Vagina (tissue), 2 donors: ENCODE measurements at places on chromosomes 11 and 22. TPM values are rescaled to one million over a fixed set of nuclear protein-coding genes. Genes with fewer than 3 reads are reported as not detected.

DNA sequence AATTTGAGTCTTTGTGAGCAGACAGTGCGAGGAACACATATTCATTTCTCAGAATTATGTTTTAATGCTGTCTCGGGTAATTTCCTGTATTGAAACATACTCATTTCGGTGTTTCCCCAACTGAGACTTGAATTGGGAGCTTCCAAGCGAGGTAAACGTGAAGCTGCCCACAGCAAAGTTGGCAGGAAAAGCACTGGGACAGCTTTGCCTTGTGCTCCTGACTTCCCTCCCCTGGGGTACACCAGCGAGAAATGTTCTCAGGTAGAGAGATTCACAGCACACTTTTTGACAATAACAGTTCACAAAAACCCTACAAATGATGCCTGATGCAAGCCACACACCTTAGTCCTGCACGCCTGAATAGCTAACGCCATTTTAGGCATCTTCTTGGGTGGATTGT is 3.1 kb downstream of the HTR3B start:
- no peak overlapping the region for H3K27ac ChIP-seq
- no peak for DNase-seq
- H3K36me3 ChIP-seq, result no peaks in the 10 kb centered on the region

- no peak for DNase-seq
- H3K4me3 ChIP-seq, result no peak overlapping the region
- no peaks in the 10 kb centered on the region for H3K27me3 ChIP-seq
- H3K36me3 ChIP-seq, result no peaks in the 10 kb centered on the region
- no peaks in the 10 kb centered on the region for H3K4me1 ChIP-seq
These were observed 56.6 kb downstream of the BID start for GRCh38 chr22:17717708-17718107.

DNA sequence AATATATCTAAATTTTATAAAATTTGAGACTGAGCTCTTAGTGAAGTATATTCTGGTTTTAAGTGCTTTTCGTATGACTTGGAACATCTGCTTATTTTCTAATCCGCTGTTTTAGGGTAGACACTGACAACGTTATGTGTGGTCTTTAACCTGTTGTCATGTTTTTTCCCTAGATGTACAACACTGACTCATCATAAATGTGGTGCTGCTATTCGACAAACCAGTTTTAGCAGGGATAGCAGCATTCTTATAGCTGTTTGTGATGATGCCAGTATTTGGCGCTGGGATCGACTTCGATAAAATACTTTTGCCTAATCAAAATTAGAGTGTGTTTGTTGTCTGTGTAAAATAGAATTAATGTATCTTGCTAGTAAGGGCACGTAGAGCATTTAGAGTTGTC is 23.8 kb upstream of the HIKESHI start:
- H3K27ac ChIP-seq, result no peak overlapping the region
- H3K4me1 ChIP-seq, result peaks cover 6% of the 10 kb centered on the region
- no peak for DNase-seq
- H3K4me3 ChIP-seq, result no peak overlapping the region

DNA sequence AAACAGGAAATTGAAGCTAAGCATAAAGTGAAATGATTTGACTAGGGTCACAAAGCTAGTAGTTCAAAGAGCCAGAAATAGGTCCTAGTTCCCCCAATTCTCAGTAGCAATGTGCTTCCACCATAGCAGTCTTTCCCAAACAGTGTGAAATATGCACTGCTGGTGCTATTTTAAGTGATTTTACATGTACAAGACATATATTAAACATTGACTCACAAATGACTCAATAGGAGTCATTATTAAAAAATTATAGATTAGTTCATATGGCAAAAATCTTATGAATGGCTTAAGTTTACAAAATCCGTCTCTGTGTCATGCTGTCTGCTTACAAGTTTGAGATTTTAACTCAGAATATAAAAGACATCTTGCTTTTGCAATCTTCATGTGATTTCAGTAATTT is 21.4 kb downstream of the KIF18A start:
- H3K27me3 ChIP-seq, result no peaks in the 10 kb centered on the region
- H3K4me1 ChIP-seq, result no peaks in the 10 kb centered on the region
- no peak for DNase-seq
- no peak overlapping the region for H3K27ac ChIP-seq
- H3K4me3 ChIP-seq, result no peak overlapping the region
- no peaks in the 10 kb centered on the region for H3K36me3 ChIP-seq

SMIM35 gene
- total RNA-seq, result not detected

ANO3 gene
- total RNA-seq, result not detected

- no peaks in the 10 kb centered on the region for H3K36me3 ChIP-seq
- no peaks in the 10 kb centered on the region for H3K27me3 ChIP-seq
- no peak overlapping the region for H3K27ac ChIP-seq
- no peak for DNase-seq
- H3K4me1 ChIP-seq, result no peaks in the 10 kb centered on the region
- no peak overlapping the region for H3K4me3 ChIP-seq
These were observed 1122.3 kb downstream of the BRD1 start for GRCh38 chr22:48705159-48705916.

GRCh38 chr22:45421349-45422055 is 8.0 kb downstream of the RIBC2 start:
- H3K36me3 ChIP-seq, result no peaks in the 10 kb centered on the region
- no peak overlapping the region for H3K27ac ChIP-seq
- H3K27me3 ChIP-seq, result no peaks in the 10 kb centered on the region
- no peak overlapping the region for H3K4me3 ChIP-seq

MS4A6E gene
- total RNA-seq, result 3.4 TPM

DNA sequence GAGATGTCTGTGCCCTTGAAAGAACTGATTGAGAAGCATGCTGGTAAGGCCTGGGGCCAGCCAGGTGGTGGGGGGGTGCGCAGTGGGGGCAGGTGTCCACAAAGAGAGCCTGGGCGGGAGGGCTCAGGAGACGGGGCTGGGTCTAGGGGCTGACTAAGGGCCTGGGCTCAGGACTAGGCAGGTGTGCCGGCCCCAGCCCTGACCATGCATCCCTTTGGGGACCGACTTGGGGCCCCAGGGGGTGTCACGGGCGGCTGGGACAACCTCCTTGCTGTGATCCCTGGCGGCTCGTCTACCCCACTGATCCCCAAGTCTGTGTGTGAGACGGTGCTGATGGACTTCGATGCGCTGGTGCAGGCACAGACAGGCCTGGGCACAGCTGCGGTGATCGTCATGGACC is 4.4 kb downstream of the NDUFV1 start:
- no peaks in the 10 kb centered on the region for H3K36me3 ChIP-seq
- DNase-seq, result no peak
- peaks cover 32% of the 10 kb centered on the region for H3K4me1 ChIP-seq
- no peak overlapping the region for H3K27ac ChIP-seq

- peaks cover 4% of the 10 kb centered on the region for H3K4me1 ChIP-seq
- H3K36me3 ChIP-seq, result no peaks in the 10 kb centered on the region
- no peak overlapping the region for H3K4me3 ChIP-seq
- no peak for DNase-seq
- H3K27ac ChIP-seq, result no peak overlapping the region
These were observed 56.6 kb downstream of the LMO2 start for GRCh38 chr11:33835143-33835878.

- DNase-seq, result no peak
- no peaks in the 10 kb centered on the region for H3K4me1 ChIP-seq
- no peak overlapping the region for H3K27ac ChIP-seq
- H3K4me3 ChIP-seq, result no peak overlapping the region
These were observed 29.1 kb upstream of the SYT7 start for GRCh38 chr11:61609980-61610366.

DNA sequence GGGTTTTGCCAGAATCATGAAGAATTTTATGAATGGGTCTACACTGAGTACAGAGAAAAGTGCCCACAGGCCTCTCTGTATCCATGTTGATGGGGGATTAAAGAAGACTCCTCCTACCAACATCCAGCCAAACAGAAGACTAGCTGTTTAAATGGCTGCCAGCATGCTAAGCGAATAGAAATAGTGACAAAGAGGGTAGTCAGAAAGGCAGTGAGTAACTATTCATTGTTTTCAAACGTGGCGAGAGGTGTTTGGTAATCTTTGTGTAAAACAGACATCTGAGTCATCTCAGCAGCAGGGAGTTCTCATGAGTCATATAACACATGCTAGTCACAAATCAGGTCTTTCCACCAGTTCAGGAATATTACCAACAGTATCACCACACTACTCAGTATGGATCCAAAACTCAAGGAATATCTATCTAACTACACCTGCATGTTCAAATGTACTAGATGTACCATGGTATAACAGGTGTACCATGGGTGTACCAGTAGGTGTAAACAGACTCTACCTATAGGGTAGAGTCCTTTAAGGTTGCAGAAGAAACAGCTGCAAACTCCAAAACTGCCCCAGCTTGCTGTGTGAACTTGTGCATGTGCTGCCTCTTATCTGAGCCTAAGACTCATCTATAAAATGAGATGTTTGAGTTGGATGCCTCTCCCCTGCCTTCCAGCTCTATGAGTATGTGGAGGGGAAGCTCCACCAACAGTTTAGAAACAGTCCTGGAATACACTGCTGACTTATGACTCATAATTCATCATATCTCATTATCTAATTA is 82.0 kb downstream of the SLC1A2 start:
- no peaks in the 10 kb centered on the region for H3K4me1 ChIP-seq
- DNase-seq, result no peak
- no peak overlapping the region for H3K4me3 ChIP-seq

DNA sequence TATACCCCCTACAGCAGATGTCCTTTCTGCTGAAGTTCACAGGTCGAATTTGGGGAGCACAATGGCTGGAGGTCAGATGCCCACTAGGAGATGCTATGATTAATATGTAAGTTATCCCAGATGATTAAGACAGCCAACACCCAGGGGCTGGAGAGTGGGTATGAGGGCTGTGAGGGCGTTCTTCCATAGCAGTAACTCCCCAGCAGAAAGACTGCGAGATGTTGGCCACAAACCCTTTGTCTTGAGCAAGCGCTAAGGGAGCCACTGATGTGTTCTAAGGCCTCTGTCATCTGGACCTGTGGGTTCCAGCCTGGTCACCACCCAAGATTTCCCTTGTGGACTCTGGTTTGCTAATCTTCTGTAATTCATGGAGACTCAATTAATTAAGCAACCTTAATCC is 77.6 kb downstream of the BMAL1 start:
- no peaks in the 10 kb centered on the region for H3K4me1 ChIP-seq
- peaks cover 29% of the 10 kb centered on the region for H3K36me3 ChIP-seq
- no peak overlapping the region for H3K4me3 ChIP-seq
- no peak overlapping the region for H3K27ac ChIP-seq
- no peaks in the 10 kb centered on the region for H3K27me3 ChIP-seq
- no peak for DNase-seq

DNA sequence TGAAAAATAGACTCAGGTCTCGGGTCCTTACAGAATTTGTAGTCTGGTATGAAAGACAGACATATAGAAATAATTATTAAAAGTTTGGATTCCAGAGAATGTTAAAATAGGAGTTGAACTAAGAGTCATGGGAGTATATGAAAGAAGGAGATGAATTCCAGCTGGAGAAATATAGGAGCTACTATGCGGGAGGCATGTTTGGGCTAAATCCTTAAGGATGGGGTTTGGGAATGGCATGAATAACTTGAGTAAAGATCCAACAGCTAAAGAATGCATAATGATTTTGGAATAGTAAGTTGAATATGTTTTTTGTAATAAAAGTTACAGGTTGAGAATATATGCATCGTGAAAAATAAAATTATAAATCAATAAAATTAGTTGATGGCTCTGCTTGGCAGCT is 129.4 kb upstream of the SLC5A12 start:
- DNase-seq, result no peak
- no peak overlapping the region for H3K4me3 ChIP-seq
- H3K27ac ChIP-seq, result no peak overlapping the region
- H3K36me3 ChIP-seq, result no peaks in the 10 kb centered on the region
- no peaks in the 10 kb centered on the region for H3K27me3 ChIP-seq
- peaks cover 44% of the 10 kb centered on the region for H3K4me1 ChIP-seq

GRCh38 chr11:12242966-12243365 is 132.6 kb downstream of the MICAL2 start:
- no peak for DNase-seq
- H3K36me3 ChIP-seq, result no peaks in the 10 kb centered on the region
- H3K27ac ChIP-seq, result no peak overlapping the region
- peaks cover 7% of the 10 kb centered on the region for H3K4me1 ChIP-seq

DNA sequence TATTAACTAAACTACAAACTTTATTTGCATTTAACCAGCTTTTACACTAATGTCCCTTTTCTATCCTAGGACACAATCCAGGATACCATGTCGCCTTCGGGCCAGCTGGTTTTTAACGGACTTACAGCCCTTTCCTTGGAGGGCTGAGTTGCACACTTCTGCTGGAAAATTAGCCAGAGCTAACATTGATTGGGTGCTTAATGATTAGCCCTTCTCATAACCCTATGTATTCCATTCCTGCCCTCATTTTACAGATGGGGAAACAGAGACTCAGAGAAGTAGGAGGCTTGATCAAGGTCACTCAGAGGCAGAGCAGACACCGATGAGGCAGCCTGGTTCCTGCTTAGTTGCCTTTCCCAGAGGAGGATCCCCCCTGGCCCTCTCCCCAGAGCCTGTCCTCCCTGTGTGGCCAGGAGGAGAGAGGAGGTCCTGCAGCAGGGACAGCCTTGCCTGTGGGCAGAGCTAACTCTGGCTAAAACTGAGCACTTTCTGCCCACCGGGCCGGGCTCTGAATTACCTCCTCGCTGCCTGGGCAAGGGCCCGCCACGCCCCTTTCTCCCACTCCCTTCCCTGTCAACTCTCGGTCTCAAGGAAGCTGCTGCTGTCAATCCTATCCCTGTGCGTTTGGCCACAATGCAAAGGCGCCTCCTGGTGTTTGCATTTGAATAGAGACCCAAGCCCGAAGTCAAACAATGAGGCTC is 59.6 kb upstream of the PAX6 start:
- no peak overlapping the region for H3K4me3 ChIP-seq
- no peaks in the 10 kb centered on the region for H3K27me3 ChIP-seq
- H3K27ac ChIP-seq, result no peak overlapping the region
- H3K36me3 ChIP-seq, result no peaks in the 10 kb centered on the region

ZNF280A gene
- not detected for total RNA-seq

DNA sequence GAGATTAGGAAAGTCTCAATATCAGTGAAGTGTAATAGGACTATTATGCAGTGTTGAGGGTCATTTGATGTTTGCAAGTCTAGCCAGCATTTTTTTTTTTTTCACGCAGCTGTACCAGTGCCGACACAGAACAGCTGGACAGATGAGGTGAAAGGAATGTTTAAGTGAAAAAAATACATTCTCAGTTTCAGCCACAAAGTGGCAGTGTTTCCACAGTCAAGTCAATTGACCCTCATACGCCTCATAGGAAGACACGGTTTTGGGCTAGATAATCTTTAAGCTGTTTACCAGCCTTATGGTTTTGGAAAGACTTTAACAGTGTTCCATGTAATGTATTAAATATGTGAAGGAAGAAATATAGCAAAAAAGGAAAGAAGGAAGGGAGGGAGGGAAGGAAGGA is 349.9 kb upstream of the ANO3 start:
- H3K27me3 ChIP-seq, result no peaks in the 10 kb centered on the region
- no peak overlapping the region for H3K4me3 ChIP-seq
- H3K27ac ChIP-seq, result no peak overlapping the region
- H3K36me3 ChIP-seq, result no peaks in the 10 kb centered on the region
